Karpas-422 (cell line): ENCODE measurements at places on chromosomes 6 and 20.
A peak's percentile ranks its signal among the peaks of the same experiment; 100 is the strongest.

- DNase-seq: no peak
These were observed 11.8 kb upstream of the FOXF2 start for GRCh38 chr6:1377526-1377925.

- no peak for DNase-seq
These were observed 24.3 kb upstream of the ZNF217 start for GRCh38 chr20:53617791-53618489.

DNA sequence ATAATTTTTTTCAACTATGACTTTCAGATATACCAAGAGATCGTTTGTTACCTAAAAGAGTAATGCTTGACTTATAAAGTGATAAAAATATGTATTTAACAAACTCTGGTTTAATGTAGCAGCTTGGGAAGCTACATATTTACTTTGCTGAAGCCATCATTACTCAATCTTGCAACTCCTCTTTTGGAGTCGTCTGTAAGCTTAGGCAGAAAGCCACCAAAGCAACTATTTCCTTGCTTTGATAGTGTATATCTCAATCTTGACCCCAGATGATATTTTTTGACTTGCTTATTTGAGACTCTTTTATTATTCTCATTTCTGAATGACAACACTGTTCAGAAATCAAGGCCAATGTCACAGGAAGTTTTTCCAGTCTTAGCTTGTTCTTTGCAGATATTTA lies 183.0 kb downstream of the SAMD5 start:
- no peak for DNase-seq

DNA sequence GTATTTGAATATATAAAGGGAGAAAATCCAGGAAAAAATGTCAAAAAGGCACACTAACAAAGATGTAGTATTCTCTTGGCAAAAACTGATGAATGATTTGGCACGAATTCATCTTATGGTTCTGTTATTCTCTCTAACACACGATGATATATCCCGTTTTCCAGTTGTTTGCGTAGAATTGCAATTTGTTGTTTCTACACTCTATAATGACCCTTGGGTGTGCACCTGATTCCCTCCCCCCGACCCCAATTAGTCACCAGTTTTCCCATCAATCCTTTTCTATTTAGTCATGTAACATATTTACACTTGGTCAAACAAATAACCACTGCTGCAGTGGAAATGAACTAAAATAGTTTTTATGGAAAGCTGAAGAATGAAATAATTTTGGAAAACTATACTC lies 1.5 kb upstream of the ARID1B start:
- DNase-seq: no peak

DNA sequence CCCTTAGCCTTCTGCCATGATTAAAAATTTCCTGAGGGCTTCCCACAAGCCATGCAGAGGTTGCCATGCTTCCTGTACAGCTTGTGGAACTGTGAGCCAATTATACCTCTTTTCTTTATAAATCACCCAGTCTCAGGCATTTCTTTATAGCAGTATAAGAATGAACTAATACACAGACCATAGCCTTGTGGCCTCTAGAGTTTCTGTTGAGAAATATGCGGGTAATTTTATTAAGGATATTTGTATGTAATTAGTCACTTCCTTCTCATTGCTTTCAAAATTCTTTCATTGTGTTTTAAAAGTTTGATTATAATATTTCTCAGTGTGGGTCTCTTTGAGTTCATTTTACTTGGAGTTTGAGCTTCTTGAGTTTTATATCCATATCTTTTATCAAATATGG lies 484.9 kb downstream of the COL12A1 start:
- DNase-seq: no peak

- DNase-seq: no peak
These were observed 14.5 kb downstream of the SUN5 start for GRCh38 chr20:32989507-32990283.

GRCh38 chr6:146902846-146903245 lies 301.4 kb upstream of the STXBP5 start:
- no peak for DNase-seq

GRCh38 chr6:145189836-145190235 lies 545.5 kb downstream of the EPM2A start:
- DNase-seq: no peak

- DNase-seq: peak; percentile 83
These were observed 28.2 kb upstream of the ZFAND3 start for GRCh38 chr6:37791156-37791919.

DNA sequence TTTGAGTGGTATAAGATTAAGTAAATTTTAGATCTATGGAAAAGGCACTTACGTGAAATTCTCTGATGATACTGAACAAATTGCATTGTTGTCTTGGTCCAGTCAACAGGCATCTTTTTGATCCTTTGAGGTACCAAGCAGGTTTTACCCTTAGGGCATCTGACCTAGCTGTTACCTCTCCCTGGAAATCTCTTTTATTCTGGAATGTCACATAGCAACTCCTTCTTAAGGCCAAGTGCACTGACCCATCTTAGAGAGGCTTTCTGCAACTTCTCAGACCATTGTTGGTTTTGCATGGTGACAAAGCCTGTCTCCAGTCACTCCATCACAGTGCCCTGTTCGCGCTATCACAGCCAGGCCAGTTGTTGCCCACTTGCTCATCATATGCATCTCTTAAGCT lies 42.0 kb downstream of the TPD52L1 start:
- no peak for DNase-seq

DNA sequence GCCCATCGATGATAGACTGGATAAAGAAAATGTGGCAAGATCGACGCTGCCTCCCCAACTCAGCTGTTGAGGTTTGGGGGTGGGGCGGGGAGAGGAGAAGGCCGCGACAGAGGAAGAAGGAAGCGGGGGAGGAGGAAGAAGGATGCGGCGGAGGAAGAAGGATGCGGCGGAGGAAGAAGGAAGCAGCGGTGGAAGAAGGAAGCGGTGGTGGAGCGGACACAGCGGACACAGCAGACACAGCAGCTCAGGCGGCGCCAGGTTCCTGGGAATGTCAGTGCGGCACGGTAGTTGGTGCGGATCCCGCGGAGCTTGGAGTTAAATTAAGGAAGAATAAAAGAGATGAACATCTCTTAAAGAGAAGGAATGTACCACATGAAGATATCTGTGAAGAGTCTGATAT lies 163.9 kb upstream of the NT5E start:
- no peak for DNase-seq
